ENCODE measurements at places on chromosomes 6 and 20. TPM values are rescaled to one million over a fixed set of nuclear protein-coding genes. Genes with fewer than 3 reads are reported as not detected.

Gene BPIFB2
- total RNA-seq: not detected

Gene FAM217A
- not detected for total RNA-seq

Gene LY86
- total RNA-seq: 68.7 TPM

Gene FILIP1
- total RNA-seq: not detected

Gene ADGRF5
- not detected for total RNA-seq
